HCT116 (cell line): ENCODE measurements at places on chromosomes 16 and 17. TPM values are rescaled to one million over a fixed set of nuclear protein-coding genes. Genes with fewer than 3 reads are reported as not detected.

GRCh38 chr17:50352072-50352692 lies 6.3 kb downstream of the XYLT2 start:
- no peak for DNase-seq

- no peak for DNase-seq
Measured at GRCh38 chr16:21727344-21727743, 63.6 kb downstream of the OTOA start.

DNA sequence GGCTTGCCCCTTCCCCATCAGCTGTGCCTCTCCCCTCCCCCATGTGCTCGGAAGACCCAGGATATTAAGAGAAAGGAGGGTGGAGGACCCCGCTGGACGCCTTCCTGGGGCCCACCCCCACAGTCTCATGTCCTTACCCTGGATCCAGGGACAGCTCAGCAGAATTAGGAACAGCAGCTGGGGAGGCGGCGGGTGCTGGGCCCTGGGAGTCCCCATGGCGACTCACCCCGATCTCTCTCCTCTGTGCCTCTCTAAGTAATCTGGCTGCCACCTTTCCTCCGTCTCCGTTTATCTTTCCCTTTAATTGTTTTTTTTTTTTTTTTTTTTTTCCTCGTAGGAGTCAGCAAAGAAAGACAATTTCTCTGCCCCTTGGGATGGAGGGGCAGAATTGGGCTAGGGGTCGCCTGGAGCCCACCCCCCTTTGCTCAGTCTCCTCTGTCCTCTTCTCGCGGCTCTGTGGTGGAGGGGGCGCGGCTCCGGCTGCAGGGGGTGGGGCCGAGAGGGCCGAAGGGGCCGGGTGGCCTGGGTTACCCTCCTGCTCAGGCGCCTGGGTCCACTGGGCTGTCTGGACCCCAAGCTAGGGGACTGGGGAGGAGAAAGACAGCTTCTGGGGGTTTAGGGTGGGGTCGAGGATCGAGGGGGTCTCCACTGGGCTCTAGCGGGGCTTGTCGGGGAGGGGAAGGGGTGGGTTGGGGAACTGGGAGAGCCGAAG lies 390 bp downstream of the SEZ6L2 start:
- no peak for DNase-seq

- no peak for DNase-seq
Measured at GRCh38 chr17:8940866-8941471, 24.5 kb downstream of the PIK3R5 start.

TERB1 gene
- total RNA-seq: not detected

SPHK1 gene
- total RNA-seq: 4.6 TPM

DNA sequence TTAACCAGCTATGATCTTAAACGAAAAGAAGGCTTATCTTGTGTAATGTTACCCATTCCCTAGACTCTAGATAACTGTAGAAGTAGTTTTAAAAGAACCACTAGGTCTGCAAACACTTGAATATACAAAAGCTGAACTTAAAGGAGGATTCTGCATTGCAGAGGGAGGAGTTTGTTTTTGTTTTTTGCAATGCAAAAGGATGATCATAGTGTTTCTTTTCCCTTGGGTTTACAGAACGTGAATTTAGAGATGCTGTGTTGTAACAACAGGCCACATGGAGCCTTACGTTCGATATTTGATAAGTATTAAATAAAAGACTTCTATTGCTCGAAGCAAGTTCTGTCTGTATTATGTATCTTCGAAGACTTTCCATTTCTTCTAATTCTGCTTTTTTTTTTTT lies 77.6 kb downstream of the CHD9 start:
- DNase-seq: no peak

DNA sequence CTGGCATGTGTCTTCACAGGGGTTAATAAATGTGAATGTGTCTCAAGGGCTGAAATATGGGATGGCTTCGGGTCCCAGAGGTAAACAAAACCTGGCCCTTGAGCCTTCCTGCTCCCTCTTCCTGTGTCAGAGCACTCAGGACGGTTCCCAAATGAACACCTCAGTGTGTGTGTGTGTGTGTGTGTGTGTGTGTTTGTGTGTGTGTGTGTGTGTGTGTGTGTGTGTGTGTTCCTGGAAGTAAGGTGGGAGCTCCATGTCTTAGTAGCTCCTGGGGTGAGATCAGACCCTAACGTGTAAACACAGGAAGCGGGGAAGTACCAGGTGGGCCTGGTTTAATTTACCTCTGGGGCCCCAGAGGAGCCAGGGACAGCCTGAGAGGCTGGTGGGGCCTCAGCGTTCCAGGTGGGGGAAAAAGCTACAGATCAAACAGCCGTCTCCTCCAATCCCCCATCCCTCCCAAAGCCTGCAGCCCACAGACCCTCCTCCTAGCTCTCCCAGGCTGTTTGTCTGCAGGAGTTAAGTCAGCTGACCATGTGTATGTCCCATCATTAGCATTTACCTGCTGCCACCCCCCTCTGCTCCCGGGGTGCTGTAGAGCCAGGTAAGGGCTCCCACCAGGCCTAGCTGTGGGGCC lies 6.1 kb downstream of the KIF19 start:
- DNase-seq: no peak

DNA sequence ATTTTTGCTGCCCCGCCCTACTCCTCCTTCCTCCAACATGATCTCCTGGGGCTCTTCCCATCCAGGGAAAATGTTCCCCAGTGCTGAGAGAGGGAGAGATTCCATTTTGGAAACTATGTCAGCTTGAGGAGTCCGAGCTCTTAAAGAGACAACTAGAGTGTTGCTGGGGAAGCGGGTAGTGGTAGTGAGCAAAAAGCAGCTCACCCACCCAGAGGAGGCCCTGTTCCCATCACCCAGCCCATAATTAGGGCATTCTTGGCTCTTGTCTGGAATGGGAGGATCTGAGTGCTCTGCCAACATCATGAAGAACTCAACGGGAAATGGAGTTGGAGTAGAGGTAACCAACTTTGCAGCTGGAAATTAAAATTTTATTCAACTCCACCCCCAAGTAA lies 9.1 kb upstream of the MSL1 start:
- DNase-seq: no peak

MSL1 gene
- total RNA-seq: 67.2 TPM

GRCh38 chr16:65377195-65377594 lies 255.3 kb upstream of the CDH11 start:
- no peak for DNase-seq

KCNJ2 gene
- total RNA-seq: not detected

KRT27 gene
- total RNA-seq: not detected

DNA sequence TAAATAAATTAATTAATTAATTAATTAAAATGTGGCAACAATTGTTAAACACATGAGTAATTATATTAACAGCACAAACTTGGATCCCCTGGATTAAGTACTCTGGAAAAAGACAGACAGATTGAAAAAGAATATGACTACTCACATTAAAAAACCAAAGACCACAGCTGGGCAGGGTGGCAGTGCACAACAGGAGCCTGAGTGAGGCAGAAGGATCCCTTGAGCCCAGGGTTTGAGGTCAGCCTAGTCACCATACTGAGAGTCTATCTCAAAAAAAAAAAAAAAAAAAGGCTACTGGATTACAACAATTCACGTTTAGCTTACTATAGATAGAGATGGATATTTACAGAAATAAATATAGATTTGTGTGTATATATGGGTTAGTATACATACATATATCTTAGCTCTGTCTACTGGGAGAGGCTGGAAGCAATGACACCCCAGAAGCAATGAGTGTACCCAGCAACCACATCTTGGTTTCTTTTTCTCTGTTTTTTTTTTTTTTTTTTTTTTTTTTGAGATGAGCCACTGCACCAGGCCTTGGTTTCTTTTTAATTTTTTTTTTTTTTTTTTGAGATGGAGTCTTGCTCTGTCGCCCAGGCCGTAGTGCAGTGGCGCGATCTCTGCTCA lies 10.6 kb upstream of the SUZ12 start:
- DNase-seq: no peak

C16orf92 gene
- not detected for total RNA-seq

GRCh38 chr17:77830816-77831473 lies 127.6 kb upstream of the TNRC6C start:
- no peak for DNase-seq

ABCC12 gene
- not detected for total RNA-seq

DNA sequence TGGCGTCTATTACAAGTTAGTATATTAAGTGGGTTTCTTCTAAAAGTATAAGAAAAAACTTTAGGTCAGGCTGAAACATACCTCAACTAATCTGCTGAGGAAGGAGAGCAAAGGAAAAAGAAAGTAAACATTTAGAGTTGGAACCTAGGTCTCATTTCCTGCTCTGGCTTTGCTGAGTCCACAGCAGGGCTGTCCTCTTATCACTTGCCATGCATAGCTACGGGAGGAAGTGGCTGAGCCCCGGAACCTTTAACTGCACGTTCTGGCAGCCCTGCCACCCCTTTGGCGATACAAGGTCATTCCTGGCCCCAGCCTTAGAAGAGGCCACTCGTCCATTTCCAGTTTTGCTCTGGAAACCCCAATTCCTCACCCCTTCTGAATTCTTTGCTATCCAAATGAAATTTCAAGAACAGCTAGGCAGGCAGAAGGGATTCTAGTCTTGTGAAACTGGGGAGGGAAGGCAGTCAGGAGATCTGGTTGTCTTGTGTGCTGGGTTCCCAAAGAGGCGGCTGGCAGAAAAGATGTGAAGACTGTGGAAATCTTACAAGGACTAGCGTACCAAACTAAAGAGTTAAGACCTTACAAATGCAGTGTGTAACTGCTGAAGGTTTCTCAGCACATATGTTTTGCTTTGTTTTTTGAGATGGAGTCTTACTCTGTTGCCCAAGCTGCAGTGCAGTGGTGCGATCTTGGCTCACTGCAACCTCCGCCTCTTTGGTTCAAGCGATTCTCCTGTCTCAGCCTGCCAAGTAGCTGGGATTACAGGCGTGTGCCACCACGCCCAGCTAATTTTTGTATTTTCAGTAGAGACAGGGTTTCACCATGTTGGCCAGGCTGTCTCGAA lies 19.1 kb downstream of the WIPI1 start:
- DNase-seq: no peak

ZDHHC1 gene
- 9.1 TPM for total RNA-seq

- DNase-seq: no peak
Measured at GRCh38 chr17:1005361-1005946, 8.5 kb downstream of the TIMM22 start.

- no peak for DNase-seq
Measured at GRCh38 chr16:24971718-24972117, 43.5 kb downstream of the ARHGAP17 start.

GRCh38 chr17:69227541-69227940 lies 1.1 kb downstream of the ABCA10 start:
- DNase-seq: no peak

- DNase-seq: no peak
Measured at GRCh38 chr16:14181371-14182050, 110.4 kb downstream of the MRTFB start.

DNA sequence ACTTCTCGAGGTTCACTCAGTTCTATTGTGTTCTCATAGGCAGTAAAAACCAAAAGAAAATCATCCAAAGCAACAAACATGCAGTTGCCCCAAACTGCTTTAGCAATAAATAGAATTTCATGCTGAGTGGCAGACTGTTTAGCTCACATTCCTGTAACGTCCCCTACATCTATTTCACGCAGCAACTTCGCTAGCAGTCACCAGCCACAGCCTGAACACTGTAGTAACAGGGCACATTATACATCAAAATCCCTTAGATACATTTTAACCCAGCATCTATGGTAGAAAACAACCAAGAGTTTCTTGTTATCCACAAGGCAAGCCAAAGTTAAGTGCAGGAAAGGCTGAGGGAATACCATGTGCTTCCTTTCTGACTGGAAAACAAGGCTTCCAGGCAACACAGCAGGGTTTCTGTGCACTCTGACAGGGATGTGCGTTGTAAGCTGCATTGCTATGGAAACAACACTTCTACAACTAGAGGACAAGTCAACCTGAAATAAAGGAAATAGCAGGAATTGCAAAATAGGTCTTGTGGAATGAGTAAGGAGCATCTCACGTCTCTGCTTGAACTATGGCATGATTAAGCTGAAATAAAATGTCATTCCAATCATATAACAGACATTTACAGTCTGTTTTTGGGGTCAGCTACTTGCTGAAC lies 55.4 kb downstream of the CFDP1 start:
- DNase-seq: no peak

DNA sequence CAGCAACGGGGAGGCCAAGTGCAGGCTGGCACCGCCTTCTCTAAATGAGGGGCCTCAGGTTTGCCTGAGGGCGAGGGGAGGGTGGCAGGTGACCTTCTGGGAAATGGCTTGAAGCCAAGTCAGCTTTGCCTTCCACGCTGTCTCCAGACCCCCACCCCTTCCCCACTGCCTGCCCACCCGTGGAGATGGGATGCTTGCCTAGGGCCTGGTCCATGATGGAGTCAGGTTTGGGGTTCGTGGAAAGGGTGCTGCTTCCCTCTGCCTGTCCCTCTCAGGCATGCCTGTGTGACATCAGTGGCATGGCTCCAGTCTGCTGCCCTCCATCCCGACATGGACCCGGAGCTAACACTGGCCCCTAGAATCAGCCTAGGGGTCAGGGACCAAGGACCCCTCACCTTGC lies 18.5 kb downstream of the NGFR start:
- no peak for DNase-seq

GRCh38 chr16:81612351-81613163 lies 166.5 kb upstream of the PLCG2 start:
- DNase-seq: no peak

DNA sequence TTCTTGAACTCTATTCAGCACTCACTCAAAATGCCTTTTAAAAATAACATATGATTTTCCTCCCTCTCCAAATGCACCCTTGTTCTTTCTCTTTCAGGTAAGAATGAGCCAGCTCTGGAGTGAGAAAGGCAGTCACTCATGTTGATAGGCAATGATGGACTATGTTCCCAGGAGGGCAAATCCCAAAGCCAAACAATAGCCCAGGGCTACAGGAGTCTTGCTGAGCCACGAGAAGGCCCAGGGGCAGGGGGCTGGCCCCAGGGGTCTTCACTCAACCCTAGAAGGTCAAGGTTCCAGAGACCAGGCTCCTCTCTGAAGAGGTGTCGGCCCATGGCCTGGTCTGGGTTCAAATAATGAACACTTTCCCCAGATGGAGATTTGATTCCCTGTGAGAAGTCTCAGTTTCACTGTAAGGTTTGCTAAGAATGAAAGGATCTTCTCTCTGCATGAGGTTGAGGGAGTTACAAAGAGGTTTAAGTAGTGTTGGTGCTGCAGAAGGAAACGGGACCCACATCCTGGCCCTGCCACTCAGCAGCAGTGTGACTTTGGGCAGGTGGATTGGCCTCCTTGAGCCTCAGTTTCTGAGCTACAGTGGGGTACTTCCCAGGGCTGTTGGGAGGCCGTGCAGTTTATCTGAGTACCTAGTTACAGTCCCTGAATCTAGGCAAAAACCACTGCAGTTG lies 49.0 kb downstream of the RTN4RL1 start:
- no peak for DNase-seq

CMTM4 gene
- 77.8 TPM for total RNA-seq

GRCh38 chr16:80113873-80114574 lies 426.8 kb upstream of the DYNLRB2 start:
- no peak for DNase-seq

- no peak for DNase-seq
Measured at GRCh38 chr17:29574732-29575510, 6.4 kb downstream of the TP53I13 start.

GRCh38 chr16:67053767-67054334 lies 24.9 kb downstream of the CBFB start:
- no peak for DNase-seq

GRCh38 chr17:80942423-80943345 lies 49.0 kb upstream of the CHMP6 start:
- no peak for DNase-seq

ZPBP2 gene
- not detected for total RNA-seq

ITGB4 gene
- total RNA-seq: 568 TPM

POLR3E gene
- total RNA-seq: 65.0 TPM
